ENCODE measurements at places on chromosomes 4 and X.

DNA sequence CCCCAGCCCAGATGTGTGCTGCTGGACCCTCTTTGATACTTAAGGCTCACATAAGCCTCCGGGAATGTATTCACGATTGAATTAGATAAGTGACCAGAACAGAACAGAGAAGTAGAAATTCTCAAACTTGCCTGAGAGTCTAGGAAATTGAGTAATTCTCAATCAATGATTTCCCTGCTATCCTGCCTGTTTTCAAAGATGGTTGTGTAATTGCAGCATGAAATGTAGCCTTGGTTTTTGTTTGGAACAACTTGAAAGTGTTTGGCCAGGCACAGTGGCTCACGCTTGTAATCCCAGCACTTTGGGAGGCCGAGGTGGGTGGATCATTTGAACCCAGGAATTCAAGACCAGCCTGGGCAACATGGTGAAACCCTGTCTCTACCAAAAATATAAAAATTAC, 41.2 kb downstream of the TNIP2 start:
- no peak for DNase-seq

DNA sequence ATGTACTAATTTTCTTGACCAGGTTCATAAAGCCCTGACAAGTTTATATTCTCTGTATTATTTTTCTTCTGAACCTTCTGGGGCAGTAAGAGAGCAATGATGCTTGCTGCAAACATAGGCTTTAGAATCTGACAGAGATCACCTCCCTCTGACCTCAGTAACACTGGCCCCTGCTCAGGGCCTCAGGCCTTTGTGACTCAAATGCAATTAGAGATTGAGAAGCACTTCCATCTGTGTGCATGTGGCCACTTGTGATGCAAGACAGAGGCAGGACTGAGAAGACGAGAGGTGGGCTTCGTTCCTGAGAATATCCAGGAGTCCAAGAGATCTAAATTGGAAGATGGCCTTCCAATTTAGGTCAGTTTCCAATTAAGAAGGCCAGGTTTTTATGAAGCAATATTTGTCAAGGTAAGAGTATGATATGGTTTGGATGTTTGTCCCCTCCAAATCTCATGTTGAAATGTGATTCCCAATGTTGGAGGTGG, 82.8 kb upstream of the VEGFC start:
- no peak for DNase-seq

DNA sequence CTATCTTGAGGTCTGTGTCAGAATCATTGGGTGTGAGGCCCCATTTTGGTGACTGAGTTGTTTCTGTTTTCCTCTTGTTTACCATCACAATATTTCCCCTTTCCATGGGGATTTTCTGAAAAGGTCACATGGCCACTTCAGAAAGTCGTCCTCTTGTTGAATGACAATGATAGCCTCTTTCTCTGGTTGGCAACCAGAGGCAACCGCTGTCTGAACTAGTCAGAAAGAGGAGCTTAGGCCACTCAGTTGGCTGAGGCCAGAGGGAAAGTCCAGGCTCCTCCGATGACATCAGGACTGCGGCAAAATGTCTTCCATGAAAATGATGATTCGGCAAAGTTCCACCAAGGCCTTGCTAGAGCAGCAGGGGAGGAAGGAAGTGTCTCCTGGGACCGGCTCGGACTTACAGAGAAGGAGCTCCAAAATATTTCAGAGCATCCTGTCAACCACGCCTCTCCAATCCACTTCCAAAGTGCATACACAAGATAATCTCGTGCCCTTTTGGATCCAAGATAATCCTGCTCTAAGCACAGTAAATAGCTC, 19.1 kb upstream of the RBM47 start:
- DNase-seq: no peak

DNA sequence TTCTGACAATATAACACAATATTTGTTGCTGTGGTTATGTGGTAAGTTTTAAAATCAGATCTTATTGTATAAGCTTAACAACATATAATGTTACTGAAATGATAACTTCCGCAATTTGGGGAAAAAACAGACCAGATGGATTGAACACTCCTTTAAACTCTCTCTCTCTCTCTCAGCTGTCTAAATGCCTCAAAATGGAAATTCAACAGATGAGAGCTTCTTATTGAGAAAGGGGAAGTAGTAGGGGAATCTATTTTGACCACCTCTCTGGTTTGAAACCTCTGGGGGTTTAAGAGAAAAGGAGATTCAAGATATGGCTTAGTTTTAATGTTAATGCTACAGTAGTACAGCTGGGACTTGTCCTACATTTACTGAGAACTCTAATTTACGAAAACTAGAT, 40.3 kb downstream of the DMD start:
- DNase-seq: no peak

GRCh38 chrX:96924581-96924980, 40.9 kb downstream of the RPA4 start:
- DNase-seq: no peak

DNA sequence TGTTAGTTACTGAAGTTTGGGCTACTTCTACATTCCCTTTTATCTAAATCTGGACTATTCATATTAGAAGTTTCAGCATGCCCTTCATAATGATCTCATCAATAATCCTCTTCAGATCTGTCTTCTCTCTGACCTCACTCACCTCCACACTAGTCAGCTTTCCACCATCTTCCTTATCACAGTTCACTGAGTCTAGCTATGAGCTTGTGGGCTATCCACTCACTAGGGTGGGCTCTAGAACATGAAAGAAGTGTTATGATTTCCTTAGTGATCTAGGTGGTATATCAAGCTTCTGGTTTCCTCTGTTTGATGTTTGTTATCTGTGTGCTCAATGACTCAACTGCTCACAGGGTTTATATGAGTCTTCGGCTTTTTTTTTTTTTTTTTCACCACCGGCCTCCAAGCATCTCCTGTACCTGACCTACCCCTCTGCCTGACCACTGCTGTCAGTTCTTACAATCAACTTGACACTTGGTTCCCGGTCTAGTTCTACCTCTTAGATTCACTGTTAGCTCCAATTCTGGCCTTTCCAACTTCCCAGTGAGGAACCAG, 103.1 kb downstream of the PAPSS1 start:
- DNase-seq: no peak

GRCh38 chrX:27878862-27879261, 71.1 kb downstream of the MAGEB10 start:
- no peak for DNase-seq

- peak; percentile 76 for DNase-seq
These were observed 6.7 kb downstream of the FGFBP2 start for GRCh38 chr4:15956179-15956850.

- DNase-seq: no peak
These were observed 45.2 kb downstream of the HTRA3 start for GRCh38 chr4:8314691-8315255.

DNA sequence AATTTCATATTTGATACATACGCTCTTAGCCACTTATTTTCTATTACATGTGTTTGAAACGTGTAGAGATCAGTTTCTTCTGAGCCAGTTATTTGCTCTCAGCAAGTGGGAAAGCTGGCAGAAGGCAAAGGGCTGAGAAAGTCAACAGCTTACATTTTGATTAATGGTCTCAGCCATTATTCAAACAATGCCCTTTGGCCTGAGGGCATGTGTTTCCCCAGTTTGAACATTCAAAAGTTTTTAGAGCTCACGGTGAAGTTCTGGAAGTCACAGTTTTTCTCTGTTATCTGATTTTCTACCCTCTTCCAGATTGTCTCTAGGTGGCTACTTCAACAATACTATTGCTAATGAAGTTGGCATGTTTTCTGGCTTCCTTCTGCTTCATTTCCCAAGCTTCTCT, 591.8 kb upstream of the CPEB2 start:
- DNase-seq: no peak

GRCh38 chrX:78105944-78106650, 2.0 kb downstream of the PGK1 start:
- peak; percentile 49 for DNase-seq

DNA sequence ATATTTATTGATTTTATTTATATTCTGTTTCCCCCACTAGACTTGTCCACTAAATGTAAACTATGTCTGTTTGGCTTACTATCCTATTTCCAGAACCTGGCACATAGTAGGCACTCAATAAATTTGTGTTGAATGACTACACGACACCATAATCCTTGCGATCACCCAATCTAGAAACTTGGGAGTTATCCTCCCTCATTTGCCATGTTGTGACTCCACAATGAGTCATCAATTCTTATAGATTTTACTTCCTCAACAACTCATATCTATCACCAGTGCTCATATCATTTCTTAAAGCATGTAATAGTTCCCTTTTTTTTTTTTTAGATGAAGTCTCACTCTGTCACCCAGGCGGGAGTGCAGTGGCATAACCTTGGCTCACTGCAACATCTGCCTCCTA, 39.9 kb upstream of the VAMP7 start:
- DNase-seq: no peak

GRCh38 chr4:13399257-13399656, 84.9 kb downstream of the RAB28 start:
- DNase-seq: no peak

DNA sequence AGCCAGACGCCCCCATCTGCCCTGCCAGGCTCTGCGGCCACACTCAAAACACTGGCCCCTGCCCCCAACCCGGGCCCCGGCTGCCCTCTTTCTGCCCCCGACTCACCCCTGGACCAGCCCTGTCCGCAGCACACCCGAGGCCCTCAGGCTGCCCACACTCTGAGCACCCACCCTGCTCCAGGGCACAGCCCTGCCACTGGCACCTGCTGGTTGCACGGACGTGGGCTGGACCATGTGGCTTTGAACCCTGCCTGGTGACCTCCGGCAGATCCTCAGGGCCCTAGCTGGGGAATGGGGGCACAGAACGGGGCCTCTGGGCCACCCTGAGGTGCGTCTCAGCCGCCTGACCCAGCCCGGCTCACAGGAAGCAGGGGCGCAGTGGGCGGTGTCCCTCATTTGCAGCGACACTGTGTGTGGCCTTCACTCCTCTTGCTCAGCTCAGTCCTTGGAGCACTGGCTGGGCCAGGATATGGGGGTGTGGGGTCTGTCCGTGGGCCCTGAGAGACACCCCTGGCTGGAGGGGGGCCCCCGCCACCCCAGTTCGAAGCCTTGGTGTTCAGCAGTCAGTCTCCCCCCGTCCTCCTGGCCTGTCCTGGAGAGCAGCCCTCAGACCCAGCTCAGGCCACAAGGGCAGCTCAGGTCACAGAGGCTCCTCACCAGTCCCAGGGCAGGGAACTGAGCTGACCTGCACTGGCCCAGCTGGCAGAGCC, 73.2 kb downstream of the FAM53A start:
- DNase-seq: no peak

- peak; percentile 44 for DNase-seq
These were observed 163.6 kb downstream of the ZNF674 start for GRCh38 chrX:46381630-46382029.

- no peak for DNase-seq
These were observed 336.8 kb upstream of the PPARGC1A start for GRCh38 chr4:24226667-24227066.

- no peak for DNase-seq
These were observed 41.8 kb upstream of the HS3ST1 start for GRCh38 chr4:11470438-11471045.

- no peak for DNase-seq
These were observed 1002.7 kb upstream of the PCDH7 start for GRCh38 chr4:29717287-29718057.

DNA sequence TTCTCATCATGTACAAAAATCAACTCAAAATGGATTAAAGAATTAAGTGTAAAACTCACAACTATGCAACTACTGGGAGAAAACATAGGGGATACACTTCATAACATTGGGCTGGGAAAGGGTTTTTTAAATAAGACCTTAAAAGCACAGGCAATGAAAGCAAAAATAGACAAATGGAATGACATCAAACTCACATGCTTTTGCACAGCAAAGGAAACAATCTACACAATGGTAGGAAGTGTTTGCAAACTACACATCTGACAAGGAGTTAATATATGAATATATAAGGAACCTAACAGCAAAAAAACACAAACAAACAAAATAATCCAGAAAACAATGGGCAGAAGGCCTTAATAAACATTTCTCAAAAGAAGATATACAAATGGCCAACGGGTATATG, 57.9 kb downstream of the FREM3 start:
- DNase-seq: no peak

- no peak for DNase-seq
These were observed 130.3 kb downstream of the SCFD2 start for GRCh38 chr4:53235547-53235946.

DNA sequence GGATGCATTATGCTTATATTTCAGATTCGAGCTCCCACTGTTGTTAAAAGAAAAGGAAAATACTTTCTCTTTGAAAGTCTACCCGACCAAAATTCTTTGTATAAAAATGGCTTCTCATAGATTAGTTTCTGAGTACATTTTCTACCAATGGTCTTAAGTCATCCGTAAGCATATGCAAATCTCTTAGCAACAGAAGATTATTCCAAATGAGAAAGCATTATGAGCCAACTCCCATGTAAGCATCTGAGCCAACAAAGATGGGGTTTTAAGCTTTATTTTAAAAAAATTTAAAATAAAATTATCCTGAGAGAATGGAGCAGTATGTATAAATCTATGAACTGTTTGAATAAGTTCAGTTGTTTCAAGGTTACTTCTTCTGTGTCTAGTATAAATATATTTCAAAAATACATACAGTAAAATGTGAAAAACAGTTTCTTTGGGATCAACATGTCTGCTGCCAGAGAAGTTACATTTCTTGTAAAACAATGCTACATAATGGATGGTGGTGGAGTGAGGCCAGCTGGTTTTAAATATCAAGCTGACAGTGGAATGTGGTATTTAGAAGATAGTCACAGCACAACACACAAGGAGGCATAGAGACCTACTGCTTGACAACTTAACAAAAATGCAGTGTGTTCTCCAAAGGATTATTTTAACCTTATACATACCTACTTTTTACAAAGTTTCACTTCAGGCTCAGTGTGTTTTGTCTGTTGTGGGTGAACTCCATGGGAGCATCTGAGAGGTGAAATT, 199.5 kb upstream of the DIPK2B start:
- no peak for DNase-seq

GRCh38 chr4:2619459-2619858, 83.0 kb downstream of the FAM193A start:
- DNase-seq: no peak

Data from RPMI8226 (cell line).